ENCODE measurements at places on chromosomes 3 and 15.

DNA sequence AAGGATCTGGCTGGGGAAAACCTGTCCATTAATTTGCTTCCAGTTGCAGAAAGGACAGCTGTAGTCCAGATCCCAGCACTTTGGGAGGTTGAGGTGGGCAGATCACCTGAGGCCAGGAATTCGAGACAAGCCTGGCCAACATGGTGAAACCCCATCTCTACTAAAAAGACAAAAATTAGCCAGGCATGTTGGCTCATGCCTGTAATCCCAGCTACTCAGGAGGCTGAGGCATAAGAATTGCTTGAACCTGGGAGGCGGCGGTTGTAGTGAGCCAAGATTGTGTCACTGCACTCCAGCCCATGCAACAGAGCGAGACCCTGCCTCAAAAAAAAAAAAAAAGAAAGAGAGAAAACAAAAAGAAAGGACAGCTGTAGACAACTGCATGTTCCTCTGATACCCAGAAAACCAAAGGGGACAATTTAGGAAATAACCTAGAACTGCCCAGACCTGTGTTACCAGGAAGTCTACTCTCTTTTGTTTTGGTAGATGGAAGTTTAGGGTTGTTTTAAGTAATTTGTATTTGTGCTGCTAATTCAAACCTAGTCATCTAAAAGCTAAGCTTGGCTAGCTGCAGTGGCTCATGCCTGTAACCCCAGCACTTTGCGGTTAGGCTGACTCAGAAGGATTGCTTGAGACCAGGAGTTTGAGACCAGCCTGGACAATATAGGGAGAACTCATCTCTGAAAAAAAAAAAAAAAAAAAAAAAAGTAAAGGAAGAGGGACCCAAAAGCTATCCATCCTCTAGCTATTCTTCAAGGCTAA lies 22.7 kb downstream of the EXD1 start:
- no peak for DNase-seq

DNA sequence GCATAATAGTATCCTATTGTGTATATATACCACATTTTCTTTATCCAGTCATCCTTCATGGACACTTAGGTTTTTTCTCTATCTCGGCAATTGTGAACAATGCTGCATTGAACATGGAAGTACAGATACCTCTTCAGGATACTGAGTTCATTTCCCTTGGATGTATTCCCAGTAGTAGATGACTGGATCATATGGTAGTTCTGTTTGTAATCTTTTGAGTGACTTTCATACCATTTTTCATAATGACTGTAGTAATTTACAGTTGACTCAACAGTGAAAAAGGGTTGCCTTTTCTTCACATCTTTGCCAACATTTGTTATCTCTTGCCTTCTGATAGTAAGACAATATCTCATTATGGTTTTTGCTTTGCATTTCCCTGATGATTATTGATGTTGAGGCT lies 21.8 kb downstream of the MYH15 start:
- DNase-seq, result no peak

- DNase-seq, result no peak
Observed at GRCh38 chr15:43168192-43169107, 16.8 kb upstream of the CCNDBP1 start.

DNA sequence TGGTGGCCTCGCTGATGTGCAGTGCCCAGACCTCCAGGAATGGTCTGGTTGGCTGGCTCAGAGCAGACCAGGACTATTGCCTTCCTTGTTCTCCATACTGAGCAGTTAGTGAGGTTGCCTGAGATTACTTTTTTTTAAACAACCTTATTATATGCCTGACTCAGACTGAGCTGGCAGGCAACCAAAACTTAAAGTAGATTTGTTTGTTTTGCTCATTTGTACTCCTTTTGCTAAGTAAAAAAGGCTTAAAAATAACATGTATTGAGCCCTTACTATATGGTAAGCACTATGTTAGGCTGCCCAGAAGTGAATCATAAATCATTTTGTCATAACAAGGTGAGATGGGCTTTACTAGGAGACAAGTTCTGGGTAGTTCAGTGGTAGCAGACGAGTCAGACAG lies 92.4 kb downstream of the GHSR start:
- no peak for DNase-seq

DNA sequence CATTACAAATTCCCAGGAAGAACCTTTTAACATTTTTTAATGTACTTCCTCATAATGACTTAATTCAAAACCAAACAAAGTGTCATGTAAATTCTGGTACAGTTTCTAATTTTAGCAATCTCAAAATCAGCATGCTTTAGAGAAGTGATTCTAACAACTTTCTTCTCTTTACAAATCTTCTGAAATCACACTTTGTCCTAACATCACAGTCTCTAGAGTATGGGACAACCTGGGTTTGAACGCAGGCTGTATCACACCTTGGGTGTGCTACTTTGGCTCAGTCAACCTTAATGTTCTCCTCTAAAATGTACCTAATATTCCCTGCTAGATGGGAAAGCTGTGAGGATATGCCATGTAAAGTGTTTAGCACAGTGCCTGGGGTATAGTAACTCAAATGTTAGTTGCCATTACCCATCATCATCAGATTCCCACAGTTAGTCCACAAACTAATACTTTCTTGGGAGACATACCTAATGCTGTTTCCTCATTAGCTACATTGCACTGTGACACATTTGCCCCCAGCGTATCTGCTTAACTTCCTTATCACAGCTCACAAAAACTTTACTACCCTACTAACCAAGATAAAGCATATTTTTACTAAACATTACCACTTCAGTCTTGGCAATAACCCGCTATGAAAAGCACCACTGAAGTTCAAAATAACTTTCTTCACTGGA lies 3.1 kb downstream of the TSPAN3 start:
- DNase-seq, result peak; percentile 22
